ENCODE measurements at places on chromosomes 2 and 18.

DNA sequence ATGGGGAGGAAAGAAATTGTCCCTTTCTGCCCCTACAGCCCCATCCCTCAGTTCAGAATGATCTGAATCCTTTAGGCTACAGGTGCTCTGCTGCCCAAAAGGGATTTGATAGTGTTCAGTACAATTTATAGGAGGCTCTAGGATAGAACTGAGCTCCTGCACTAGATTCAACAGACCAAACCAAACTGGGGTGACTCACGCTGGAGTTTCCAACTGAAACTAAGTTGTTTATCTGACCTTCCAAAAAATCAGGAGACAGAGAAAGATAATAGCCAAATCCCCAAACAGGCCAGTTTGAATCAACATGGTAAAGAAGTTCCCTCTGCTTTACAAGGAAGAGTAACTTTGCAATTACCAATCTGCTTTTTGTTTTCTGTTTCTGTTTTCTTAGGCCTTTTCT lies 72.7 kb upstream of the MBOAT2 start:
- H3K27me3 ChIP-seq, result no peaks in the 10 kb centered on the region
- no peak overlapping the region for H3K27ac ChIP-seq
- no peaks in the 10 kb centered on the region for H3K4me1 ChIP-seq
- H3K36me3 ChIP-seq, result no peaks in the 10 kb centered on the region
- DNase-seq, result no peak

- H3K4me3 ChIP-seq, result no peak overlapping the region
- H3K27ac ChIP-seq, result no peak overlapping the region
- no peak for DNase-seq
- H3K27me3 ChIP-seq, result no peaks in the 10 kb centered on the region
Measured at GRCh38 chr2:179785902-179786301, 75.5 kb downstream of the ZNF385B start.

DNA sequence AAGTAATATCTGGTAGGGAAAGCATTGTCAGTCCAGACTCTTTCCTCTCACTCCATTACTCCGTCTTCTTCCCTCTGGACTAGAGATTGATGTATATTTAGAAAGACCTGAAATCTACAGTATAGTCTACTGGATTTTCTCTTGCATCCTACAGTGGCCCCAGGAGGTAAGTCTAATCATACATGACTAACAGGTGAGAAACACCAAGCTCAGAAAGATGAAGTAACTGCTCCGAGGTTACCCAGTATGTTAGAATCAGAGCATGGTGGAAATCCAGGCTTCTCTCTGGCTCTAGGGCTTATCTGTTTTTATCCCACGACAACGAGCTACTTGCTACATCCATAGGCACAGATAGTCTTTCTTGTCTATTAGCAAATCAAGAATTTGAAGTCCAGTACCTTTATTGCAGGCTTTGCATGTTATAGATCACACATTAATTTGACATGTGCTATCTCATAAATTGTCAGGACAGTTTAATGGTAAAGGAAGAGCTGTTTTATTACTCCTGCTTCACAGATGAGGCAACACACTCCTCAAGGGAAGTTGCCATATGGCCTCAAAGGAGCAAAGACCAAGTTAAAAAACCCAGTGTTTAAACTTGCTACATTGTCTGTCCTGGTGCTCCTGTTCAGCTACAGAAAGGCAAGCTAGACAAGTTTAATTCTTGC lies 484.3 kb downstream of the THSD7B start:
- no peak overlapping the region for H3K4me3 ChIP-seq
- no peak overlapping the region for H3K27ac ChIP-seq
- no peaks in the 10 kb centered on the region for H3K36me3 ChIP-seq
- H3K27me3 ChIP-seq, result no peaks in the 10 kb centered on the region
- no peak for DNase-seq

- H3K4me1 ChIP-seq, result no peaks in the 10 kb centered on the region
- no peaks in the 10 kb centered on the region for H3K36me3 ChIP-seq
- H3K27ac ChIP-seq, result no peak overlapping the region
Measured at GRCh38 chr2:237411092-237411601, 2.8 kb downstream of the COL6A3 start.

- H3K27ac ChIP-seq, result no peak overlapping the region
- no peaks in the 10 kb centered on the region for H3K27me3 ChIP-seq
- DNase-seq, result no peak
- no peaks in the 10 kb centered on the region for H3K4me1 ChIP-seq
Measured at GRCh38 chr18:52617931-52618330, 277.9 kb downstream of the DCC start.

- H3K36me3 ChIP-seq, result no peaks in the 10 kb centered on the region
- DNase-seq, result no peak
- H3K27ac ChIP-seq, result no peak overlapping the region
- H3K4me3 ChIP-seq, result no peak overlapping the region
- no peaks in the 10 kb centered on the region for H3K27me3 ChIP-seq
Measured at GRCh38 chr2:108287169-108287568, 1.5 kb upstream of the SULT1C2 start.

DNA sequence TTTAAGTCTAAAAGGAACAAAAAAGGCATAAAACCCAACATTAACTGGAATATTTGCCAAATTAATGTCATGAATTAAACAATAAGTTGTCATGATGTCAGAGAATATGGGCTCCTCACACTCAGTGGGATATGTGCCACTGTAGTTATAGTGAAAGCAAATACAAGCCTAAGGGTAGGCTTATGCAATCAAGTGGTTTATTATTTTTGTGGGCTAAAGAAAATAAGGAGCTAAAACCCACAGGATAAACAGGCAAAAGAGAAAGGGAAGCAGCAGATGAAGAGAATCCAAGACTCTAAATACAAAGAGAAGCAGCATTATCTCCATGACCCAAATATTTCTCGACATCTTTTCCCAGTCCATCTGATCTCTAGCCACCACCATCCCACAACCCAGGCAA lies 17.5 kb downstream of the YWHAQ start:
- H3K27me3 ChIP-seq, result no peaks in the 10 kb centered on the region
- DNase-seq, result no peak
- peaks cover 34% of the 10 kb centered on the region for H3K36me3 ChIP-seq
- H3K27ac ChIP-seq, result no peak overlapping the region
- H3K4me1 ChIP-seq, result peaks cover 71% of the 10 kb centered on the region

- no peak overlapping the region for H3K27ac ChIP-seq
- H3K27me3 ChIP-seq, result no peaks in the 10 kb centered on the region
- no peaks in the 10 kb centered on the region for H3K36me3 ChIP-seq
- DNase-seq, result no peak
- no peaks in the 10 kb centered on the region for H3K4me1 ChIP-seq
Measured at GRCh38 chr2:40513201-40513600, 61.3 kb upstream of the SLC8A1 start.

DNA sequence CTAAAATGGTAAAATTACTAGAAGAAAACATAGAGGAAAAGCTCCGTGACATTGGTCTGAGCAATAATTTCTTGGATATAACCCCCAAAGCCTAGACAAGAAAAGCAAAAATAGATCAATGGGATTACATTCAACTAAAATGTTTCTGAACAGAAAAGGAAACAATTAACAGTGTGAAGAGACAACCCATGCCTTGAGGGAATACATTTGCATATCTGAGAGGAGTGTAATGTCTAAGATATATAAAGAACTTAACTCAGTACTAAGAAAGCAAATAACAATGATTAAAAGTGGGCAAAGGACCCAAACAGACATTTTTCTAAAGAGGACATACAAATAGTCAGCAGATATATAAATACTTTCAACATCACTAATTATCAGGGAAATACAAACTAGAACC lies 206.2 kb downstream of the VAPA start:
- H3K27ac ChIP-seq, result no peak overlapping the region
- no peak overlapping the region for H3K4me3 ChIP-seq
- H3K4me1 ChIP-seq, result peaks cover 4% of the 10 kb centered on the region
- H3K36me3 ChIP-seq, result no peaks in the 10 kb centered on the region

- H3K4me3 ChIP-seq, result no peak overlapping the region
- H3K27ac ChIP-seq, result no peak overlapping the region
- no peaks in the 10 kb centered on the region for H3K27me3 ChIP-seq
- DNase-seq, result no peak
Measured at GRCh38 chr2:40181855-40182254, 270.0 kb downstream of the SLC8A1 start.

Data from T-helper 2 cell treated with Interferon-gamma antibody and Interleukin-4, amounts not matched to agents 5 μg/mL and 100 μg/mL, for 36 hours (primary cell).